ENCODE measurements at places on chromosomes 1 and 21.
A peak's percentile ranks its signal among the peaks of the same experiment; 100 is the strongest.

DNA sequence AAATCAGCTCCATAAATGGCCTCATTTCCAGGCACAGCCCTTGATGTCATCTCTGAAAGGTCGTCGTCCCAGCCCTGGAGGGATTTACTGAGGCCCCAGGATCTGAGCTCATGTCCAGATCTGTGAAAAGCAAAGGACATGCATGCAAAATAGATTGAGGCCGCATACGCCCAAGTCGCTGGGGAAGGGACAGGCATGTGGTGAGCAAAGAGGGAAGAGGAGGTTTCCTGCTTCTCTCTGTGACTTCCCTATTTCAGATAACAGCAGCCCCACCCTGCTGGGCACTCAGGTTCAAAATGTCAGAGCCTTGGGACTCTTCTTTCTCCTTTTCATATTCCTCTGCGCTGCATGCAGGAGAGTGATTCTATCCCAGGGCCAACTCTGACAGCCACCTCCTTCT lies 197.2 kb downstream of the ADSS2 start:
- H3K4me3 ChIP-seq, result no peak overlapping the region
- DNase-seq, result no peak
- no peaks in the 10 kb centered on the region for H3K4me1 ChIP-seq
- no peaks in the 10 kb centered on the region for H3K36me3 ChIP-seq
- H3K27ac ChIP-seq, result no peak overlapping the region
- H3K27me3 ChIP-seq, result no peaks in the 10 kb centered on the region

DNA sequence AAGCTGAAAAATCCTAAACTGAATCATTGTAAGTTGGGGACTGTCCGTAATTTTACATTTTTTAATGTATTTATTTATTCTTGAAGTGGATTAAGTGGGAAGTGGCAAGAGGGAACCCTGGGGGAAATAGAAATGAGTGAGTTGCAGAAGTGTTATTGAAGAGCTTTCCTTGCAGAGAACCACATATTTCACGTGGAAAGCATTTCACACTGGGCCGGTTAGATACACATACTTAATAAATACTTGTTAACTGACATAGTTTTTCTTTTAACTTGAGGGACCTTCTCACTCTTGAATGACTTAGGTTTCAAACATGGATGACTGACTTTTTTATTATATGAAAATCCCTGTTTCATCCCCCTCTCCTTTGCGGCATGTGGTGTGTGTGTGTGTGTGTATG lies 239.3 kb downstream of the LMO4 start:
- H3K27me3 ChIP-seq, result no peaks in the 10 kb centered on the region
- no peak overlapping the region for H3K27ac ChIP-seq
- no peak for DNase-seq
- H3K4me3 ChIP-seq, result no peak overlapping the region

DNA sequence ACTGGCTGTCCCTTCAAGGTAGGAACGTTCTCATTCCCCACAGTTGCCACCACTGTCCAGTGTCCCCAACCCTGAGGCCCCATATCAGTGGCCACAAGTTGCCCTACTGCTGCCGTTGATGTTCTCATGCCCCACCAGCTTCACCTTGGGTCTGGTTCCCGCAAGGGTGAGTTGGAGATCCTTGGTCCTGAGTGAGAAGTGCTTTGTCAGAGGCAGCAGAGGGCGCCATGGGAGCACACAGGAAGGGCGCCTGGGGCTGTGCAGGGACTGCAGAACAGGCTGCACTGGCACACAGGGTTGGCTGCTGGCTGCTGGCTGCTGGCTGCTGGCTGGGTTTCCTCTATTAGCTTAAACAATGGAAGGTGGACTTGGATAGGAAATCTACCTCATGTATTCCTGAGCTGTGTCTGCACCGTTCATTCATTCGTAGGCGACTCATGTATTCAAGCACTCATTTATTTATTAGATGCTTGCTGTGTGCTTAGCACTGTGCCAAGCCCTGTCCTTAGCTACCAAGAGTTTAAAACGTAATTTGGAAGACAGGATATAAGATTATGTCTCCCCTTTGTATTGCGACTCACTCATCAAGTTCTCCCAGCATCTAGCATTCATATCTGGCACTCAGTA lies 2.1 kb upstream of the S100A9 start:
- no peaks in the 10 kb centered on the region for H3K27me3 ChIP-seq
- H3K4me1 ChIP-seq, result no peaks in the 10 kb centered on the region
- no peak overlapping the region for H3K27ac ChIP-seq
- H3K36me3 ChIP-seq, result no peaks in the 10 kb centered on the region
- no peak overlapping the region for H3K4me3 ChIP-seq
- peak; percentile 86 for DNase-seq

DNA sequence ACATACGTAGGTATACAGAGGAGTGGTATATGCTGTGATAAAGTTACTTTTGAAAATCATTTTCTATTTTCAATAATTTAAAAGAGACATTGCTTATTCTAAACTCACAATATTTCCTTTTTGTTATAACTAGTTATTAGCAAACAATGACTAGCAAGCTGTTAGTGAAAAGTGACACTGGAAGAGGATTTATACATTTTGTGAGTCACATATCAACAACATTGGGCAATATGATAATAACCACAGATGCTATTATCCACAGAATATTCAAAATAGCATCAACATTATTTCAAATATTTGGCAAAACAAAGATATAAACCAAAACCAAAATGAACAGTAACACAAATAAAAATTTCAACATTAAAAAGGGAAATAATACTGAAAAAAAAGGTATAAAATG lies 104.0 kb upstream of the HP1BP3 start:
- H3K4me3 ChIP-seq, result no peak overlapping the region
- H3K27me3 ChIP-seq, result no peaks in the 10 kb centered on the region
- H3K36me3 ChIP-seq, result peaks cover 4% of the 10 kb centered on the region
- DNase-seq, result no peak

GRCh38 chr1:218994615-218995014 lies 179.1 kb upstream of the LYPLAL1 start:
- no peak for DNase-seq
- H3K27ac ChIP-seq, result no peak overlapping the region
- no peak overlapping the region for H3K4me3 ChIP-seq
- H3K27me3 ChIP-seq, result no peaks in the 10 kb centered on the region
- H3K36me3 ChIP-seq, result no peaks in the 10 kb centered on the region

GRCh38 chr1:232435729-232436128 lies 194.2 kb downstream of the SIPA1L2 start:
- no peak overlapping the region for H3K27ac ChIP-seq
- H3K4me3 ChIP-seq, result no peak overlapping the region
- no peaks in the 10 kb centered on the region for H3K27me3 ChIP-seq
- 0 out of 3 replicates have a peak, but pooled peaks cover 5% of the 10 kb centered on the region for H3K36me3 ChIP-seq
- peaks cover 8% of the 10 kb centered on the region for H3K4me1 ChIP-seq
- no peak for DNase-seq

- no peaks in the 10 kb centered on the region for H3K4me1 ChIP-seq
- no peak overlapping the region for H3K27ac ChIP-seq
- H3K36me3 ChIP-seq, result no peaks in the 10 kb centered on the region
- peak; percentile 69 for DNase-seq
- no peaks in the 10 kb centered on the region for H3K27me3 ChIP-seq
- H3K4me3 ChIP-seq, result peak overlapping the region; percentile 84
Measured at GRCh38 chr1:32500387-32501209, 35.7 kb downstream of the ZBTB8B start.

- no peak overlapping the region for H3K4me3 ChIP-seq
- H3K27ac ChIP-seq, result no peak overlapping the region
- H3K4me1 ChIP-seq, result 0 out of 2 replicates have a peak, but pooled peaks cover 2% of the 10 kb centered on the region
- H3K27me3 ChIP-seq, result no peaks in the 10 kb centered on the region
- no peak for DNase-seq
- H3K36me3 ChIP-seq, result peaks cover 15% of the 10 kb centered on the region
Measured at GRCh38 chr1:198794498-198794897, 155.7 kb downstream of the PTPRC start.

DNA sequence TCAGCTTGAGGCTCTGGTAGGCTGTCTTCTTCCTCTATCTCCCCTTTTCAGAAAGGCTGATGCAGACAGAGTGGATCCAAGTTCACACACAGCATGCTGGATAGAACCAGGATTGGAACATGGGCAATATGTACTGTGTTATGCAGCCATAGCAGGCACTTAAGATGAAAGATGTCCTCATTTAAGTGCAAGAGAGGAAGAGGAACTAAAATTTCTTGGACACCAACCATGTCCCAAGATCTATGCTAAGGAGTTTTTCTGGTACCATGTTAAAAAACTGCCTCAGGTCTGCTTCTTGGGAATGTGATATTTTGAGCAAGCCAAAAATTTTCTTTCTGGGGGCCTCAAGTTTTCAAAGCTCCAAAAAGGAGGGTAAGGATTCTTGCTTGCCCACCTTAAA lies 1.2 kb downstream of the SDHB start:
- H3K27me3 ChIP-seq, result peaks cover 2% of the 10 kb centered on the region
- no peak for DNase-seq
- no peaks in the 10 kb centered on the region for H3K36me3 ChIP-seq

GRCh38 chr1:38538834-38539233 lies 320.7 kb downstream of the RRAGC start:
- H3K27ac ChIP-seq, result no peak overlapping the region
- DNase-seq, result no peak
- no peaks in the 10 kb centered on the region for H3K27me3 ChIP-seq

DNA sequence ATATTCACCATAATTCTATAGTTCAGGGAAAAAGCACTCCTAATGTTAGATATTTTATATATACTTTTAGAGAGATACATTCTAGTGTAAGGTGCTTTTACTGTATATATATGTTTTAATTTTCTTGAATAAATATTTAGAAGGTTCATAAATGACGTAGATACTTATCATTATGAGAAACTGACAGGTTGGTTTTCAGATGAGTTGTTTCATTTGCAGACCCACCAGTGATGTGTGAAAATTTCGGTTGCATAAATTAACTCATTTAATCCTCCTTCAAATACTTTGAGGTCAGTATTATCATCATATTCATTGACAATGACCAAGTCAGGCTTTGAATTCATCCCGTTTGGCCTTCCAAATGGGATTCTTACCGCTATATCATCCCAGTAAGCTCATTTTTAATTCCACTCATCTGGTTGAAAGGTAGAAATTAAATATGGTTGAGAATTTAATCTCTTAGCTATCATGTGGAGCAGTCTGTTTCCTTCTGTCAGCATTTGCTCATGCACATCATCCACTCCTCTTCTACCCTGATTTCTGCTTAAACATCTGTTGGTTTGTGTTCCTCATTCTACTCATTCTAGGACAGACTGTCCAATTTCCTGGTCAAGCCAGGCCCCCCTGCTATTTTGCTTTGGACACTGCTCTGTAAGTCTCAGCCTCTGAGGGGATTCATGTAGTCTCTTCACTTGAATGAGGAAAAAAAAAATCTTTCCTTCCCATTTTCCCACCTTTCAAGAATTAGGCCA lies 1156.6 kb downstream of the PLA2G4A start:
- DNase-seq, result no peak
- H3K4me1 ChIP-seq, result no peaks in the 10 kb centered on the region
- no peaks in the 10 kb centered on the region for H3K36me3 ChIP-seq
- no peak overlapping the region for H3K4me3 ChIP-seq
- H3K27me3 ChIP-seq, result no peaks in the 10 kb centered on the region
- no peak overlapping the region for H3K27ac ChIP-seq

- DNase-seq, result no peak
- no peaks in the 10 kb centered on the region for H3K27me3 ChIP-seq
- H3K4me3 ChIP-seq, result no peak overlapping the region
- no peak overlapping the region for H3K27ac ChIP-seq
- peaks cover 2% of the 10 kb centered on the region for H3K4me1 ChIP-seq
Measured at GRCh38 chr1:8213676-8214075, 104.2 kb upstream of the SLC45A1 start.

GRCh38 chr1:21668232-21668950 lies 766 bp downstream of the RAP1GAP start:
- no peak for DNase-seq
- no peaks in the 10 kb centered on the region for H3K36me3 ChIP-seq
- peak overlapping the region; percentile 65 for H3K4me3 ChIP-seq
- no peak overlapping the region for H3K27ac ChIP-seq

GRCh38 chr1:173364827-173365226 lies 112.3 kb upstream of the PRDX6 start:
- no peak overlapping the region for H3K4me3 ChIP-seq
- DNase-seq, result no peak
- H3K4me1 ChIP-seq, result no peaks in the 10 kb centered on the region

DNA sequence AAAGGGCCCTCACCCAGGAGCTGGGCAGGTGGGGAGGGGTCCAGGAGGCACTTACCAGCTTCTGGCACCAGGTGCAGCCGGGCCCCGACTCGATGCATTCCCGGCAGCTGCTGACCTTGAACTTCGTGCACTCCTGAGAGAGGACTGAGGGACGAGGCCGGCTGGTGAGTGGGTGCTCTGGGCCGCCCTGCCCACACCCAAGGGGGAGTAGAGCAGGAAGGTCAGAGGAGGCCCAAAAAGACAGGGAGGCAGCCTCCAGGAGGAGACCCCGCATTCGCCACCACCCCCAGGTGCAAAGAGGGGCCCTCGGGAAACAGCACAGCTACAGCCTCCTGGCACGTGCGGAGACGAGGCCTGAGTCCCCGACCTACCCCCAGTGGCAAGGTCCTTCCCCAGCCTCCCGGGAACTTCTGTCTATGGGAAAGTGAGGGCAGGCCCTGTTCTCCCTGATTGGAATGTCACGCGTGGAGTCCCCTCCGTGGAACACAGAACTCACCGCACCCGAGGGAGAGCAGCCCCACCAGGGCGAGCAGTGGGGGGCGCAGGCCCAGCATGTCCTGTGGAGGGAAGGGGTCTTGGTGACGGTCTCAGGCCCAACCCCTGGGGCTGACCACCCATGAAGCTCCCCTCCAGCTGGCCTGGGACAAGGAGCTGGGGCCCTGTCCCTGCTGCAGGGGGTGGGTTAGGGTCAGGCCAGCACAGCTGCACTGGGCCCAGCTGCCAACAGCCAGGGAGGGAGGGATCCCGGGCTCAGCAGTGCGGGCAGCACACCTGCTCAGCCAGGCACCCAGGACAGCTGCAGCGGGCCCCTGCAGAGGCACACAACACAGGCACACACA lies 10.3 kb downstream of the ITGB2 start:
- no peak overlapping the region for H3K4me3 ChIP-seq
- no peaks in the 10 kb centered on the region for H3K4me1 ChIP-seq
- no peaks in the 10 kb centered on the region for H3K27me3 ChIP-seq

DNA sequence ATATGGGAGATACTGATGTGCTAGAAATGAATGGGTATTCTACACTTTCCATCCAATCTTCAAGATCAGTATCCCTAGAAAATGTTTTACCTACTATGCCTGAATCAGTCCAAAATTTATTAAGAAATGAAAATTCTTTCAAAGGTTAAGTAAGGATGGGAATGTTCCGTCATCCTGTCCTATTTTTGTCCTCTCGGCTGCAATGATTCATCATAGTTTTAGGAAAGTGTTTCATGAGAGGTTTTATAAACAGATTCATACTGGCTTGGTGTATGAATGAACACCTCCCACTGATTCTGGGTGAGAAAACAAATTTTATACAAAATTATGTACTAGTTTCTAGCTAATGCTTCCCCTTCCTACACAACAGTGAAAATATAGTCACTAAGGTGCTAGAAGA lies 504.6 kb upstream of the NR5A2 start:
- no peak overlapping the region for H3K4me3 ChIP-seq
- no peaks in the 10 kb centered on the region for H3K4me1 ChIP-seq
- H3K27me3 ChIP-seq, result no peaks in the 10 kb centered on the region
- no peak for DNase-seq
- H3K36me3 ChIP-seq, result no peaks in the 10 kb centered on the region

DNA sequence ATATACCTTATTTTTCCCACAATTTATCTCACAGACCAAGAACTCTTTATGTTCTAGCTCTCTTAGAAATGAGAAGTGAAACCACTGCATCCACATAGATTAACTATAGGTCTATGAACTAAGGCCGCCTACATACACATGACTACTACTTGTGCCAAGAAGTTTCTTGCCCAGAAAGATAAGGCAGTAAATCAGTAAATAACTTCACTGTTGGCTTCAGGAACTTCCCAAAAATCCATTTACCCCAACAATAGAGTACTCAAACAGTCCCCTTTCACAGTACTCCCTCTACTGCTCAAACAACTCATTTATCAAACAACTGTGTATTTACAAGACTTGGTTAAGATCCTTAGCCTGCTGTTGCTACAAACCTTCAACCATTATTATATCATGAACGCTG lies 96.5 kb downstream of the NME7 start:
- H3K27ac ChIP-seq, result no peak overlapping the region
- no peaks in the 10 kb centered on the region for H3K4me1 ChIP-seq
- H3K36me3 ChIP-seq, result no peaks in the 10 kb centered on the region
- no peak for DNase-seq
